Uterus (tissue), 4 donors: ENCODE measurements at places on chromosomes 3 and 15.

DNA sequence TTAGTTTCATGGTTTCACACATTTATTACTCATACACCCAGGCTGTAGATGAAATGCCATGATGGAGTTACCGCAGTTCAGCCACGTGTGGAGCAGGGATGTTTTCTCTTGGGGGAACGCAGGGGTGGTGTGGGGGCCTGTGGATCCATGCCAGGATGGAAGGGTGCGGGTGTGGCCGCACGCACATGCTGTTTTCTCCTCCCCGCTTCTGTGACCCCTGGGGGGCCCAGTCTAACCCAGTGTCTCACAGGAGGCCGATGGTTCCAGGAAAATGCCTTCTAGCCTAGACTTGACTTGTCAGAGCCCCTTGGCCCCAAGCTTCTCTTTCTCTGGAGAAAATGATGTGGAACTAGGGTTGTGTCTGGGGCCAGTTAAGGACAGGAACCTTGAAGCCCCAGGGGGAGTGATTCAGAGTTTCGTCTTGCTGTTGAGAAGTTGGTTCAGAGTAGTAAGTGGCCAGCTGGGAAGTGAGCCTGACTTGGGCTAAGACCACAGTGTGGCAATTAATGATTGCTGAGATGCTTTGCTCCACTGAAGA is 240.4 kb upstream of the BHLHE40 start:
- no peaks in the 10 kb centered on the region for H3K36me3 ChIP-seq
- no peak for DNase-seq
- H3K4me1 ChIP-seq = no peaks in the 10 kb centered on the region
- H3K27me3 ChIP-seq = no peaks in the 10 kb centered on the region

- no peak for DNase-seq
- H3K27ac ChIP-seq = peak overlapping the region; percentile 74
- no peaks in the 10 kb centered on the region for H3K27me3 ChIP-seq
- no peak overlapping the region for H3K4me3 ChIP-seq
- H3K36me3 ChIP-seq = no peaks in the 10 kb centered on the region
These were observed 19.5 kb upstream of the BSN start for GRCh38 chr3:49534581-49535441.

GRCh38 chr3:57971975-57972374 is 36.2 kb upstream of the FLNB start:
- peak overlapping the region; percentile 69 for H3K27ac ChIP-seq
- H3K27me3 ChIP-seq = no peaks in the 10 kb centered on the region
- no peak for DNase-seq
- H3K4me1 ChIP-seq = no peaks in the 10 kb centered on the region
- no peak overlapping the region for H3K4me3 ChIP-seq
- H3K36me3 ChIP-seq = no peaks in the 10 kb centered on the region

DNA sequence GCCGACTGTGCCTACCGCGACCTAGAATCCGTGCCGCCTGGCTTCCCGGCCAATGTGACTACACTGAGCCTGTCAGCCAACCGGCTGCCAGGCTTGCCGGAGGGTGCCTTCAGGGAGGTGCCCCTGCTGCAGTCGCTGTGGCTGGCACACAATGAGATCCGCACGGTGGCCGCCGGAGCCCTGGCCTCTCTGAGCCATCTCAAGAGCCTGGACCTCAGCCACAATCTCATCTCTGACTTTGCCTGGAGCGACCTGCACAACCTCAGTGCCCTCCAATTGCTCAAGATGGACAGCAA is 1.4 kb downstream of the ISLR start:
- H3K36me3 ChIP-seq = no peaks in the 10 kb centered on the region
- DNase-seq = no peak
- peak overlapping the region; percentile 94 for H3K27ac ChIP-seq
- H3K4me3 ChIP-seq = peak overlapping the region; percentile 48
- H3K27me3 ChIP-seq = no peaks in the 10 kb centered on the region

DNA sequence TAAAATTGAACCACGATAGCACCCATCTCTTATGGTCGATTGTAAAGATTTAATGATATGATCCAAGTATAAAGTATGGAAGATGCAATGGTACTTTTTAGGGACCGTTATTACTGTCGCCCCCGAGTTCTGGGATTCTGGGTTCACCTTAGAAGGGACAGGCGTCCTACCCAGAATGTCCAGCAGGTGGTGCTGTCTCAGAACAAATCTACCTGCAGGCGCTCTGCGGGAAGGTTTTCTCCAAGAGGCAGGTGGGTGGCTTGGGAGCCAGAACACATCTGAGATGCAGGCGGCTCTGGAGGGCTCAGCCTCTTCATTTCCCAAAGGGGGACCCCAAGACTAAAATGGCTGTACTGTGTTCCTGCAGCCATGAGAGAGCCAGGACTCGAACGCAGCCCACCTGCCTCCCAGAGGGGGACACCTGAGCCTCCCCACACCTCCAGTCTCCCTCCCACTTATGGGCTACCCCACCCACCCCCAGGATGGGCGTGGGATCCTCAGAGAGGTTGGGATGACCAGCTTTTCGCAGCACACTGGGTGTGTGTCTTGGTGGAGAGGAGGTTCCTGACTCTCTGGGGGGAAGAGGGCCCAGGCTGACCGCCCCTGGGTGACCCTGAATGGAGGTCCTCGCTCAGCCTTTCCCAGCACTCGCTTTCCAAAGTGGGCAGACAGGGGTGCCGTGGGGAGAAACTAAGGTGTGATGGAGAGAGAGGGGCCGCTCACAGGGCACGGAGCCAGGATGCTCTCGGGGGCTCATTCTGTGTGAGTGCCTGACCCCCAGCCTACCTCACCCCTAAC is 28.1 kb upstream of the CORO2B start:
- H3K4me1 ChIP-seq = peaks cover 8% of the 10 kb centered on the region
- H3K36me3 ChIP-seq = no peaks in the 10 kb centered on the region
- no peak overlapping the region for H3K27ac ChIP-seq

DNA sequence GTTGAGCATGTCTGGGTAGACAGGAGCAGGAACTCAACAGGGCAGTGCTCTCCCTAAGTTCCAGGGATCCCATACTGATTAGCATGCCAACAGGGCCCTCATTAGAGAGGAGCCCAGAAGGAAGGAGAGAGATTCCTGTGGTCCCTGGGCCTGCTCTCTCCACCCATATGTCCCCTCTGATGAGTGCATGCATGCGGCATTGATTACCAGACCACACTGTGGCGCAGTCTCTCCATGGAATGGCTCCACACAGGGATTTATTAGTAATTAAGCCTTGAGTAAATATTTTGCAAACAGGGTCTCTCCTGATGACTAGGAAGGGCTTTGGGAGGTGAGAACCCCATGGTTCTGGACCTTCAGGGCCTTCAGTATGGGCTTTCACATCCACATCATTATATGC is 60.0 kb upstream of the ST8SIA2 start:
- no peak for DNase-seq
- H3K27me3 ChIP-seq = no peaks in the 10 kb centered on the region
- H3K36me3 ChIP-seq = no peaks in the 10 kb centered on the region
- no peak overlapping the region for H3K27ac ChIP-seq

DNA sequence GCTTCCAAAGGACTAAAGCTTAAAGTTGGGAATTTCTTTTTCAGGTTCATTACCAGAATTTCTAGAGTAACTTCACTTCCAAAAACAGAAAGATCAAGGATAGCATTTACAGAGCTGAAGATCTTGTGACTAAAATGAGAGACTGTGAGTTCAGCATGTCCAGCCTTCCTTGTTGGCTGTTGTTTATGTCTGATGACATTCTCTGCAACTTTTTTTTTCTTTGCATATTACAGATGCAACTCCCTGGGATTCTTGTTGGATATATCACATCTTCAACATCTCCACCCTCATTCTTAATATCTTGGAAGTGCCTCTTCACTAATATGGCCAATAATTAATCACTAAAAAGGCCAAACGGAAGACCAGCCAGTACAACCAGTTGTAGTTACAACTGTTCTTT is 86.2 kb upstream of the FRMD4B start:
- no peaks in the 10 kb centered on the region for H3K27me3 ChIP-seq
- no peaks in the 10 kb centered on the region for H3K4me1 ChIP-seq
- DNase-seq = no peak
- H3K27ac ChIP-seq = no peak overlapping the region

GRCh38 chr15:27499191-27499590 is 528.2 kb downstream of the GABRG3 start:
- no peak for DNase-seq
- no peak overlapping the region for H3K4me3 ChIP-seq
- no peaks in the 10 kb centered on the region for H3K27me3 ChIP-seq
- H3K27ac ChIP-seq = no peak overlapping the region
- H3K4me1 ChIP-seq = no peaks in the 10 kb centered on the region

DNA sequence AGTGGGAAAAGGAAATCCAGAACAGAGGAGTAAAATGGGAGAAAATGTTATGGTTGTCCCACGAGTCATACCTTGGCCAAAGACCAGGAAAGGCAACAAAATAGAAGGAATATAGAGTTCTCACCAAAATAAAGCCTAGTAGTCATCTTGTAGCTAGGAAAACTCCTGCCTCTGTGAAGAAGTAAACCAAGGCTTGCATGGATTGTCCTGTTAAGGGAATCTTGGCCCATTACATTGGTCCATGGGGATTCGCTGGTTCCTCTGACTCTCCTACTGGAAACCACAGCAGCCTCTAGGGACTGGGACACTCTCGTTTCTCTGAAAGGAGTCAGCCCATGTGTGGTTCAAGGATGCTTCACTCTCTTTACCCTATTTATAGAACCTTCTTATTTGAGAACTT is 62.9 kb upstream of the FNDC3B start:
- H3K4me1 ChIP-seq = no peaks in the 10 kb centered on the region
- no peak for DNase-seq

DNA sequence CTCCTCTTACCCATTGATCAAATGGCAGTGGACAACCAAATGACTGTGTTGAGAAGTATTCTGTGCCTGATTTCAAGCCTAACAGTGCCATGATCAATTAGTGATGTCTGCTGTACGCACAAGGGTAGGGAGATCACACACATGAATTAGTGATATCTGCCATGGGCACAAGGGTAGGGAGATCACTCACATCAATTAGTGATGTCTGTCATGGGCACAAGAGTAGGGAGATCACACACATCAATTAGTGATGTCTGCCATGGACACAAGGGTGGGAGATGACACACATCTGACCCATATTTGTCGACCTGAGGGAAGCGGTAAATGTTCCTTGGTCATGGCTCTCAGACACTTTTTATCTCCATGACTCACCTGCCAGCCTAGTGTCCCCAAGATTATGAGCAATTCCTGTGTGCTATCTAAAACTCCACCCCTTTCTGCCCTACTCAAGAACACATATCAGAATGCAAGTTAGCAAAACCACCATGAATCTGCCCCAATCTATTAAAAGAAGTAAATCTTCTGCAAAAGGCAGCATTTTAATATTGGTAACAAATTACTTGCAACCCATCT is 165.0 kb downstream of the NTRK3 start:
- no peaks in the 10 kb centered on the region for H3K36me3 ChIP-seq
- no peak overlapping the region for H3K27ac ChIP-seq
- no peaks in the 10 kb centered on the region for H3K4me1 ChIP-seq
- no peak for DNase-seq
- H3K27me3 ChIP-seq = no peaks in the 10 kb centered on the region

DNA sequence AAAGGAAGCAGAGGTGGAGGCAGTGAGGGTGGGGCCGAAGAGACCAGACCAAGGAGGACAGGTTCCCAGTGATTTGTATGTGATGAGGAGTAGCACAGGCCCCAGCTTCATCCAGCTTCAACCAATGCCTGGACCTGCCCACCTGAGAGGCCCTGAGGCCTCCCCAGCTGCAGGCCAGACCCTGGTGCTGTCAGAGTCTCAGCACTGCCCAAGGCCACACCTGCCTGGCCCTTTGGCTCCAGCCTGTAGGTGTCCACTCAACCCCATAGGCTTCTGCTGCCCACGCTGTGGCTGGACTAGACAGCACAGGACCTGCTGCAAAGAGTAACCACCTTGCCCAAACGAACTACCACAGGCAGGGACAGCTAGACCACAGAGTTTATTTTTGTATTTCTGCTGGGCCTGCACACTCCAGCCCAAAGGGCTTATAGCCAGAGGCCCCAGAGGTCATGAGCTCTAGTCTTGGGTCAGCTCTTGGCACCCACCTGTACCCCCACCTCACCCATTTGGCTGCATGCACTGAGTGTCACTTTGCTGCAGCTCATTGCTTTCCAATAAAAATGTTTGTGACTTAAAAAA is 81.9 kb upstream of the CDV3 start:
- no peak overlapping the region for H3K27ac ChIP-seq
- no peak for DNase-seq
- H3K4me1 ChIP-seq = no peaks in the 10 kb centered on the region
- no peaks in the 10 kb centered on the region for H3K27me3 ChIP-seq

- H3K27ac ChIP-seq = no peak overlapping the region
- no peak overlapping the region for H3K4me3 ChIP-seq
- H3K4me1 ChIP-seq = no peaks in the 10 kb centered on the region
- no peaks in the 10 kb centered on the region for H3K36me3 ChIP-seq
These were observed 3.9 kb downstream of the KATNBL1 start for GRCh38 chr15:34206011-34206410.

DNA sequence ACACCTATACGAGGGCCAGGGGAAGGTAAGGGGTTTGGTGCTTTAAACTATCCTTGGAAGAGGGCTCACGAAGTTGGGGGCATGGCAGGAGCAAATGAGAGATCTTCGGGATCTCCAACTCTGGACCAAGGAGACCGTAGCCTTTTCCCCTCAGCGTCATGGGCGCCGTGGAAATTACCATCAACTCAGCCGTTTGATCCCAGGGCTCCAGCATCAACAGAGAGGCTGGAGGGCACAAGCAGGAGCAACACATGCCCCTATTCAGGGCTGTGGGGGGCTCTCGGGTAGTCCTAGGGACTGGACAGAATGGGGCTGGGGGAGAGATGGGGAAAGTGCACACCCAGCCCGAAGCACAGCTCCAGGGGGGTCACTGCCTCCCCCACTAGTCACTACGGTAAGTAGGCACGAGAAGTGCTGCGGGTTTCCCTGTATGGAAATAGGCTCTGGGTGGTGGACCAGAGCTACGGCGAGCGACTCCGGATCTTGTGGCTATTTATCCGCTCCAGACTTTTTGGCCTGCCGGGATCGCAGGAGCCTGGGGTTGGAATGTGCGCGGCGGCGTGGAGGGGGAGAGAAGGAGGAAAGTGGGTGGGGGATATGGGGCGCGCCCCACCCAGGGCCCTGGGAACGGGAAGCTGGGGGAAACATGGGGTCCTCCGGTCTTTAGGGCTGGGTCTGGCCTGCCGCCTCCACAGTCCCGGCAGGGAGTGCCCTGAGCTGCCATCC is 539 bp upstream of the LAMB2 start:
- H3K4me3 ChIP-seq = peak overlapping the region; percentile 57
- H3K36me3 ChIP-seq = no peaks in the 10 kb centered on the region
- peaks cover 12% of the 10 kb centered on the region for H3K4me1 ChIP-seq
- H3K27ac ChIP-seq = peak overlapping the region; percentile 96
- DNase-seq = peak; percentile 87
- H3K27me3 ChIP-seq = no peaks in the 10 kb centered on the region

DNA sequence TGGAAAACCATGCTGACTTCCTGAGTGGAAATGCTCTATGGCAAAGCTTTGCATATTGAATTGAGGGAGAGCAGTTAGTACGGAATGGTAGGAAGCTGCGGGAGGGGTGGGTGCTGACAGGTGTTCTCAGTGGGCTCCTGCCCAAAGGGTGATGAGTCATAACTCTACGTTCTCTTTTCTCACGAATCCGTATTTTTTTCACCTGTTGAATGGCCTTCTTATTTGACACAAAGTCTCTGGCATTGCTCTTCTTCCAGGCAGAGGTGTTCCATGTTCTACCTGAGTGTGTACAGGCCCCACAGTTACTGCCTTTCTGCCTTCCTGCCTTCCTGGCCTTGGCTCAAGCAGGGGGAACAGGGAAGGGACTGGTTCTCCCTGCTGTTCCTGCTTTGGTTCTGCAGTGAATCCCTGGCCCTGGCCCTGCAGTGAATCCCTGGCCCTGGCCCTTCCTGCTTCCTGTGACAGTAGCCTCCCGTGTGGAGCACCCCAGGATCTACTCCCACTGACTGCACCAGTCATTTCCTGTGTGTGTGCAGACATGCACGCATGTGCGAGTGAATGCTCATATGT is 31.9 kb downstream of the TRAK1 start:
- no peaks in the 10 kb centered on the region for H3K4me1 ChIP-seq
- no peak overlapping the region for H3K27ac ChIP-seq
- DNase-seq = no peak
- H3K36me3 ChIP-seq = no peaks in the 10 kb centered on the region
